ENCODE measurements at places on chromosomes 11 and 22. TPM values are rescaled to one million over a fixed set of nuclear protein-coding genes. Genes with fewer than 3 reads are reported as not detected.

The C11orf98 gene
- 56.8 TPM for total RNA-seq

The NXPE1 gene
- not detected for total RNA-seq

The NPTXR gene
- 3.7 TPM for total RNA-seq

The MOGAT2 gene
- not detected for total RNA-seq

The SCN4B gene
- total RNA-seq: 0.92 TPM

The CRYBB3 gene
- total RNA-seq: 0.58 TPM

The MRGPRG gene
- not detected for total RNA-seq

The DDX25 gene
- total RNA-seq: not detected

The NXPE4 gene
- not detected for total RNA-seq

The GGT5 gene
- 12.8 TPM for total RNA-seq

The CENPM gene
- total RNA-seq: 10.2 TPM

The H19 gene
- total RNA-seq: 91.3 TPM

The SPI1 gene
- not detected for total RNA-seq

The KRTAP5-8 gene
- not detected for total RNA-seq

The OR52E8 gene
- not detected for total RNA-seq

The TMEM191B gene
- 0.76 TPM for total RNA-seq

The PNPLA3 gene
- total RNA-seq: 6.2 TPM

The ACRV1 gene
- not detected for total RNA-seq
